ENCODE measurements at places on chromosomes 12 and 14.

DNA sequence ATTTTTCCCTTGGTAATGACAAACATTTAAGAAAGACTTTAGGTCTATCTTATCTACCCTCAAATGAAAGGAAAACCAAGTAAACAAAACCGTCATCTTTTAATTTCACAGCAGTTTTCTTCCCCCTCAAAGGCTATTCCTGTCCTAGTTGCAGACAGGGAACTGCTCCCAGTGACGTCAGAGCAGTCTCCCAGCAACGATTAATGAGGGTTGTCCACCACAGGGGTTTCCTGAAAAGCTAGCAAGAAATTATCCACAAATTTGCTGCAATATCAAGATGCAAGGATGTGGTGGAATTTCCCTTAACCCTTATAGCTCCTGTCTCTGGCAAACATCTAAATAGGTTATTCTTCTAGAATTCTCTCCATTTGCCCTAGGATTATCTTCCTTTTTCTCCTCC lies 89.1 kb upstream of the STAC3 start:
- DNase-seq: no peak

- DNase-seq: no peak
These were observed 38.7 kb downstream of the GLT8D2 start for GRCh38 chr12:104011253-104011652.

DNA sequence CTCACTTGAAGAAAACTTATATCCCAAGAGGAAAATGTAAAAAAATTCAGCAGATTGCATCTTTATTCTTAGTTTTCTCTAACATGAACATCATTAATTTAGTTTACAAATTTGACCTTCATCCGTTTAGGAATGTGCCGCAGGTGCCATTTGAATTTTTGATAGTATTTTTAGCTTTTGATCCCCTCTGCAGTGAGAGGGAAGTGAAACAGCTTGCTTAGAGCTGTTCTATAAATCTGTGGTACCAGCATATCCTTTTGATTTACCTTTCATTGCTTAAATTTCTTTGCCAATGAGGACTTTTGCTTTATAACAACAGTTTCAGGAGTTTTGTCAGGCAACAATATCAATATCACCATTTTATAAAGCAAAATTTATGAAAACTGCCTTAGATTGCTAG lies 32.7 kb downstream of the DUSP6 start:
- no peak for DNase-seq

DNA sequence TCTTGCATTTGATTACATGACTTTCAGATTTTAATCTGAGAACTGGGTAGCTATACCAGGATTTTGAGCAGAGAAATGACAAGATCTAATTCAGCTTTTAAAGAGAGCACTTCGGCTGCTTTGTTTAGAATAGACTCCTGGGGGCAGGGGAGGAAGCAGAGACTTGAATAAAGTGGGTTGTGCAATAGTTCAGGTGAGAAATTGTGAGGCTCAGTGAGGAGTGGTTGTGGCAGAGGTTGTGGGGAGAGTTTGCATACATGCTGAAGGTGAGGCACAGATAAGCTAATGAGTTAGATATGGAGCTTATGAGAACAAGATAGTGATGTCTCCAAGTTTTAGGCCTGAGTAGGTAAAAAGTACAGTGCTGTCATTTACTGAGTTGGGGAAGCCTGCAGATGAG lies 281.4 kb downstream of the FLRT2 start:
- DNase-seq: no peak

GRCh38 chr12:37548266-37548805 lies 768.2 kb upstream of the ALG10B start:
- DNase-seq: no peak

DNA sequence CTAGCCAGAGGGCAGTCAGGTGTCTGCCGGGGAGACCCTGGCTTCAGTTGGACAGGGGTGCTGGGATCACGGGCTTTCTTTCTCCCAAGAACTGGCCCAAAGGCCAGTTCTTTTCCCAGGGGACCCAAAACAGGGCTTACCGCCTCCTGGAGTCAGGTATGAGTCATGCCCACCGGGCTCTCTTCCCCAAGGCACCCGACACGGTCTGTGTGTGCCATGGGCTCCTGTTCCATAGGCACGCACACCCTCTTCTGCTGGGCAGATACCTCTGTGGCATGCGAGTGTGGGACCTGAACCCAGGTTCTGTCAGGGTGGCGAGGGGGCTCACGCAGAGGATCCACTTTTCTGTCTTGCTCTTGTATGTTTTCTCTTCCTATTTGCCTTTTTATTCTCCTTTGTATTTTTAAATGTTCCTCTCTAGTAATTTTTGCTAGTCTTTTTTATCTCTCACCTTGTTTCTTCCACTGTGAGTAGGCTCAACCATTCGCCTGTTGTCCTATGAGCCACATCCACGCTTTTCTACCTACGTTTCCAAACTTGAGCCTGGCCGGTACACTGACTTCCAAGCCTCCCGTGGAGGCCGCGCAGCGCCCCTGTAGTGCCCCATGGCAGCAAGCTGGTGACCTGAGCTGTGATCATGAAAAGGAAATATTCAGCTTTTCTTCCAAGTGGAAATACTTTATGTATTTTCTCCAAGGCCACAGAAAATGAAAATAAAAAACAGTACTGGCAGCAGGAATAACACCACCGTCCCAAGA lies 362.2 kb downstream of the CACNA1C start:
- no peak for DNase-seq

DNA sequence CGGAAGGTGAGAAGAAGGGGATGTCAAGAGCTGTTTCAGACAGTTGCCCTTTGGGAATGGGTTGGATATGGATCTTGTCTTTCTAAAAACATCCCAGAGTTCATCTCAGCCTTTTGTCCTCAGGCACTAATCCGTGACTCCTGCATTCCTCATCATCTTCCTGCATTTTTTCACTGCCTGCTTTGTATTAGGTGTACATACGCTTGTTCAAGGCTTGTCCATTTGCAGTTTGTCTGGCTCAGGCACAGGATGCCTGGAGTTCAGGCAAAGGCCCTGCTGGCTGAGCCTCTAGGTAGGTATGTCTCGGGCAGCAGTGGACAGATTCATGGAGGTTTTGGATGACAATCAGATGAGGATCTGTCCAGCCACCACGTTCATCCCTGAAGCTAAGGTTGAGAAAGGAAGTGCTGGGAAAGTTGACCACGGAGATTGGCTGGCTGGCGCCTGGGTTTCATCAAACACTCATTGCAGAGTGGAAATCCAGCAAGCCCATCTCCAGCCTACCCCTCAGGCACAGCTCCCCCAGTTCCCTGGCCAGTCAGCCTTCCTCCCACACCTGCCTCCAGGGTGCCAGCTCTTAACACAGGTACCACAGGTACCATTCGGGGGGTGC lies 12.4 kb upstream of the TMEM106C start:
- no peak for DNase-seq

DNA sequence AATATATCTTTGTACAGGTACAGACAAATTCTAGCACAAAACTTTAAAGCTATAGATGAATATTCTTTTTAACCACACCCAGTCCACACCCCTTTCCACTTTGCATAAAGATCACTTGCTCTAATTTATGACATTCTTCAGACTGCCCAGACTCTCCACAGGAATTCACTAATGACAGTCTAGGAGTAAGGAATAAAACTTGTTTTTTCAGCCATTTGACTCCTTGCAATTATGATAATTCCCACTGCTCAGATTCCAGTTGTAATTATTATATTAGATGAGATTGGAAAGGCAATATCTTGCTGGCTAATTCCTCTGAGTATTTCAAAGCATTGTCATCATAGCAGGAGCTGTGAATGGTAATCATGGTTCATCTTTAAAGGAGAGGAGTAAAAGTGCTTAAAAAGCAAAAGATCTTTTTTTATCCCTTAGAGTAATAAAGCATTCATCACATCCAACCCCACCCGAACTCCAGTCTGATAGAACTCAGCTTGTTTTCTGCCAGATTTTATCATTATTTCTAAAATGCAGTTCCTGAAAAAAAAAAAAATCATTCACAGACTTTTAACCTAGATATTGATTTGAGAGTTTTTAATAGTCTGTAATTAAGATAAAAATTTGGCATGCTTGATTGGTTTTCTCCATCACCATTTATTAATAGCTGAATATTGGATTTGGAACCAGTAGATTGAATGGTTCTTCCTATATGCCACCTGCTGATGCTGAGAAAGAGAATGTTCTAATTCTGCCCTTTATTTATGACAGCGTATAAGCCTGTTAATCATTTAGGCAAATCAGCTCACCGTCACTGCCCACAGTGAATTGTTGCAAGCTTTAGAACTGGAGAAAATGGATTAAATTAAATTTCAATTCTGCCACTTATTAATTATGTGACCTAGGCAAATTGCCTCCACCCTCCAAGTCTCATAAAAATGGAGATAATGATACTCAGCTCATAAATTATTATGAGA lies 93.9 kb upstream of the RASSF8 start:
- no peak for DNase-seq

DNA sequence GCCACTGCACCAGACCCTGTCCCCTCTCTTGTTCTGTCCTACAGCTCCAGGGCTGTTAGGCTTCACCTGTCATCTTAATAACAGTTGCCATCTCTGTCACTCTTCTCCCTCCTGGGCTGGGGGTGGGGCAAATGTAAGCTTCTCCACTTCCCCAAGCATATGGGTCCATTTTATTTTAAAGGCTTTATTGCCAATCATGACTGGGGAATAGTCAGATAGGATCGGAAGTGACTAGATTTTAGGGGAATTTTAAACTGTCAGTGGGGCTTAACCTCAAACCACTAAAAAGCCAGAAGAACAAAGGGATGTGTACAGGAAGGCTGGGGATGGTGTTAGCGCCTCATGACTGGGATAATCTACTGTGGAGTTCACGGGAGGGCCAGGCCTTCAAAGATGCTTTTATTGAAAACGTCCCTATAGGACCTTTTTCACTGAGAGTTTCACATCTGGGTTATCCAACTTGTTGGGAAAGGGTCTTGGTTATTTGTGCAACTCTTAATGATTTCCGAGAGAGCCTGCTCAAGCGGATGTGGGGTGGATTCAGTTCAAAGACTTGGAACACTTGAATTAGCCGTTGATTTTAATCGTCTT lies 41.6 kb downstream of the CHST11 start:
- DNase-seq: no peak

- DNase-seq: no peak
These were observed 33.3 kb upstream of the CCDC198 start for GRCh38 chr14:57526942-57527341.

DNA sequence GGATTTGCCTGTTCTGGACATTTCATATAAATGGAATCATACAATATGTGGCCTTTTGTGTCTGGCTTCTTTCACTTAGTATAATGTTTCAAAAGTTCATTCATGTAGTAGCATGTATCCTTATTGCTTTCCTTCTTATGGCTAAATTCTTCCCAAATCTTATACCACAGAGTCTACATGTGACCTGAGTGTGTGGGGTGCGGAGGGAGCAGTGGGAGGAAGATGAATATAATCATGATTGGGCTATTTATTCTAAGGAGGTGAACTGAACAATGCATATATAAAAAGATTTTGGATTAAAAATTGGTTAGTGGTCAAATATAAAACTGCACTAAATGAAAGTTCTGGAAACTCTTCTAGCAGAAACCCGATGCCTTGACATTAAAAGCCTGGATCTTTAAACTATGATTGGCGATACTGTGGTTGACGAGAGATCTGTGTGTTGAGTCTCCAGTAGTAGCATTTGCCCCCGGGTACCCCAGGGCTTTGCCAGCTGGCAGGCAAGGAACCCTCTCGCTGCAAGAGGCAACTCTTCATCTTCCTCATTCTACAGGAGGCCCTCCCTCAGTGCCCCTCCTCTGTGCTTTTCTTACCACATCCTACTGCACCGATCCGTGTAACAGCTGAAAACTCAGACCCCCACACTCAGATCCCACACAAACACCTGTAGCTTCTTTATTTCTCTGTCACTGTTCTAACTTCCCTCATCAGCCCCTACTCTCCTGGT lies 2.6 kb downstream of the CYP46A1 start:
- DNase-seq: no peak

- DNase-seq: no peak
These were observed 160.5 kb downstream of the PAH start for GRCh38 chr12:102756530-102756929.

DNA sequence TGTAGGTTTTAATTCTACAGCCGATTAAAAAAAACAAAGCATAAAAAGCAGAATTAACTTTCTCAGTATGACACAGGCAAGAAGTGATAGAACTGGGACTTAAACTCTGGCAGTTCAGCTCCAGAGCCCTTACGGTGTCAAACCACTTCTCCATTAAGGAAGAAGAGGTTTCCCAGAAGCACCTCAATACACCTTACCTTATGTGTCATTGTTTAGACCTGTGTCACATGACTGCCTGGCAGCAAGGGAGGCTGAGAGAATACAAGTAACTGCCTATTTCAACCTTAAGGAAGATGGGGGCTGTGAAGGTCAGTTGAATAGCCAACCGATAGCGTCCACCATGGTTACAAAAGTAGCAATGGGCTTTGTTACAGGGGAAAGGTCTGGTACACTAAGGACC lies 54.6 kb upstream of the ARHGAP5 start:
- no peak for DNase-seq

DNA sequence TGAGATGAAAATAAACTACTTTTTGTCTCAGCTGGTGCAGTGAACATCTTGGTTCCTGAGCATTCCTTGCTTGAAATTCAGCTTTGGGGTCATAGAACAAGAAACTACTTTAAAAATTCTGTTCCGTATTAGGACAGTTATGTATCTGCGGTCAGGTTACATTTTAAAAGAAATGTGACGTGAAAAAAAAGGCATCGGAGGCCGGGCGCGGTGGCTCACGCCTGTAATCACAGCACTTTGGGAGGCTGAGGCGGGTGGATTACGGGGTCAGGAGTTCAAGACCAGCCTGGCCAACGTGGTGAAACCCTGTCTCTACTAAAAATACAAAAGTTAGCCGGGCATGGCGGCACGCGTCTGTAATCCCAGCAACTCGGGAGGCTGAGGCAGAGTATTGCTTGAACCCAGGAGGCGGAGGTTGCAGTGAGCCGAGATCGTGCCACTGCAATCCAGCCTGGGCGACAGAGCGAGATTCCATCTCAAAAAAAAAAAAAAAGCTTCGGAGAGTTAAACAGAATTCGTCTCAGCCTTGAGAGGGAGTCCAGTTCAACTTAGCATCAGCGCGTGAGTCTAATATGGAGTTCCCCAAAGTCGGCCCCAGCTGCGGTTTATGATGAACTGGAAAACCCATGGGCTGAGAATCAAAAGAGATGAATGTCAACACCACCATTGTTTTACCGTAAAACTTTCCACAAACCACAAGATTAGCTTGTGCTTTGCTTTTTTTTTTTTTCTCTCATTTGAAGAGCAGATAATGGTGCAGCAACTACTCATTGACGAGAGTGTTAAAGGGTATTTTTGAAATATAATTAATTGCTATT lies 2.1 kb upstream of the SLC2A13 start:
- peak; percentile 8 for DNase-seq

Measured in activated T-helper 1 cell treated with anti-CD3 and anti-CD28 coated beads, Interleukin-2, amount 50 U/mL, for 16 hours (primary cell).